Stimulated activated CD4-positive, alpha-beta T cell treated with anti-CD3 and anti-CD28 coated beads, Interleukin-15, amount 100 ng/mL, for 24 hours (primary cell): ENCODE measurements at places on chromosomes 3 and 15.

DNA sequence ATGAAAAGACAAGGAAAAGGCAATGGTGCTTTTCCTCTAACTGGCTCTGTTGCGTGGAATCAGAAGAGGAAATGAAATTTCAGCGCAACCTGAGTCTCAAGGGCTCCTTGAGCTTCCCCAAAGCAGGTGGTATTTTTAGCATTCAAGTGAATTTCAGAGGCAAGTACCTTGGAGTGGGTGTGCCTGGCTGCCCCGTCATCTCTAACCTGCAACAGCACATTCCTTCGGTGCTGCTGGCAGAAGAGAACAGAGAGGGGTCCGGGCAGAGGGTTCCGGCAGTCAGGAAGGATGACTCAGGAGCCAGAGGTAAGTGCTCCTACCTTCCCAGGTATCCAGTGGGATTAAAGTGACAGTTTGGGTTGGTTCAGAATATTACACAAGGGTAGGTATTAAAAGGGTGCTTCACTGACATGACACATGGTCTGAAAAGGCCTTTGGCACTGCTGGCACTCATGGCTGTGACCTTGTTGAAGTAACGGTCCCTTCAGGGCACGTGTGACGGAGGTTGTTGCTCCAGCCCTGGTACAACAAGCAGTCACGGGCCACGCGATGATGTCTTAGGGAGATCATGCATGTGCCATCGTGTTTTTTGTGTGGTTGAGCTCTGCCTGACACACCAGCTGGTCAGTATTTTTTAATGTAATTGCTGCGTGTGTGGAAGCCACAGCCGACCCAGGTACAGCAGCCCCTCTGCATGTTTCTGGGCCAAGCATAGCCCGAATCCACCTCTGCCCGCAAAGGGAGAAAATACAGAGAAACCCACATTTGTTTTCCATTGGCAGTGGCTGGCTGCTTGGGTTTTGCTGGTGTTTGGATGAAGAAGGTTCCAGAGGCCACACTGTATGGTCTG is 75.7 kb downstream of the LRRK1 start:
- DNase-seq, result no peak

DNA sequence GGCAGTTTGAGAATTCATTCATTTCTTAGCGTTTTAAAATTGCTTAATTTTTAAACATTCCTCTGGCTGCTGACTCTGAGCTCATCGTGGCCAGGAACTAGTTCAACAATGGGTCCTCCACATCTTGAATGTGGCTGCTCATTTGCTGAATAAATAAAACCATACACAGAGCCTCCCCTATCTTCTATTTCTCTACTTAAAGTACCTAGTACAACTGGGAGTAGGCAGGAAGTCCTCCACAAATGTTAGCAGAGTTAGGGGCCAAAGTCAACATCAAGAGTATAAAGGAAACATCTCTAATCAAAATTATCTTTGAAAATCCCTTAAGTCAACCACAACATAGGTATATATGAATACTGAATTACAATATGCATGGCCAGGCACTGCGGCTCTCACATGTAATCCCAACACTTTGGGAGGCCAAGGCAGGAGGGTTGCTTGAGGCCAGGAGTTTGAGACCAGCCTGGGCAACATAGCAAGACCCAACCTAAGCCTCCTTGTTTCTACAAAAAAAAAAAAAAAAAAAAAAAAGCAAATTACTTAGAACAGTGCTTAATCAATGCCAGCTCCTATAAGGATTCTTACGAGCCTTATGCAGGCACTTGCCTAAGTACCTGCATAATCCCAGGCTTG is 57.5 kb upstream of the LMOD3 start:
- no peak for DNase-seq

GRCh38 chr3:4824926-4825325 is 154.3 kb upstream of the BHLHE40 start:
- DNase-seq, result no peak

GRCh38 chr3:45688194-45688881 is 858 bp upstream of the SACM1L start:
- DNase-seq, result peak; percentile 51

GRCh38 chr3:177721864-177722785 is 524.8 kb upstream of the TBL1XR1 start:
- no peak for DNase-seq

DNA sequence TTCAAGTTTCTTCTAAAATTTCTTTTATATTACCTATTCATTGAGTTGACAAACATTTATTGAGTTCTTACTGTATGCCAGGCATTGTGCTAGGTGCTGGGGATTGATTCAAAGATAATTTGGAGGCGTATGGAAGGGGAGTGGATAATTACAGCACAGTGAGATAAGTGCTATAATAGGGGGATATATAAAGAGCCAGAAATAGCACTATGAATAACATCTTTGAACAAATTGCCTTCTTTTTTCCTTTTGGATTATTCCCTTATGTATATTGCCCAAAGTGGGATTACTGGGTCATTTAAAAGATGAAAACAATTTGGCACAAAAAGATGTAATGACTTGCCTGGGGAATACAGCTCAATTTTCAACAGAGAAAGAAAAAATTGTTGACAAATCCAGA is 64.6 kb downstream of the LPP start:
- DNase-seq, result no peak

- no peak for DNase-seq
These were observed 368.7 kb downstream of the MFSD1 start for GRCh38 chr3:159170436-159171003.

- DNase-seq, result no peak
These were observed 28.5 kb upstream of the POLG start for GRCh38 chr15:89363133-89363532.

- peak; percentile 13 for DNase-seq
These were observed 88.4 kb upstream of the RPL32 start for GRCh38 chr3:12929801-12930200.

DNA sequence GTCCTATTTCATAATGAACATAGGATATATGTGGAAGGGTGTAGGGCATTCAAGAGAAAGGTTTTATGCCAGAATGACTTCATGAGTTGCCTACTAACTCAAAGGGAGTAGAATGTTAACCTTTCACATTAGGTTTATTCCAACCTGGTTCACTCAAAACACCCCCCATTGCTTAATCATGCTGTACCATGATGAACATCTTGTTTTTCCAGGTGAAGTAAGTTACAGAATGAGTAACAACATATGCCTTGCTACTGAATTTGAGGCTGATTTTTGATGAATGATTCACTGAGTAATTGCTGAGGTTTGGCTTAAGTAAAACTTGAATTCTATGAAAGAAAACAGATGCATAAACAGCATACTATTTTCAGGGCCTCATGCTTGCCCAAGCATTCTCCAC is 5.9 kb upstream of the CLDN16 start:
- no peak for DNase-seq

GRCh38 chr3:179247289-179248015 is 3.5 kb downstream of the KCNMB3 start:
- no peak for DNase-seq
